Fibroblast of skin of scalp (primary cell): ENCODE measurements at places on chromosomes 1 and 21.

- no peak for DNase-seq
Observed at GRCh38 chr1:95535614-95536013, 301.6 kb downstream of the RWDD3 start.

DNA sequence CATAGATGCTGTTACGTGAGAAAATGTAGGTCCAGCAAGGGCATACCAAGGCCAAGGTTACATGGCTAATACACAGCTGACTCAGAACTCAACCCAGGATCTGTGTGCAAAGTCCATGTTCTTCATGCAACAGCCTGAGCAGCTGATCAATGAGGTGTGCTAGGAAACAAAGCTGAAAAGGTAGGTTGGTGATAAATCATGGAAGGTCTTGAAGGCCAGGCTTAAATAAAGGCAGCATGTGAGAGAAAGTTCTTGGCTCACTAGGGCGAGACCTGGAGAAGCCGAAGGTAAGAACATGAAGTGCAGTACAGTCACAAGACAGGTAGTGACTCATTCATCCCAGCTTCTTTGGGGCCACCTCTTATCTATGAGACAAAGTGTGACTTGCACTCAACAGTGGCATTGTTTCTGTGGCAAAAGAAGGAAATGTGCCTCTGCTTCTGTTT is 33.4 kb downstream of the TLR5 start:
- DNase-seq: no peak

DNA sequence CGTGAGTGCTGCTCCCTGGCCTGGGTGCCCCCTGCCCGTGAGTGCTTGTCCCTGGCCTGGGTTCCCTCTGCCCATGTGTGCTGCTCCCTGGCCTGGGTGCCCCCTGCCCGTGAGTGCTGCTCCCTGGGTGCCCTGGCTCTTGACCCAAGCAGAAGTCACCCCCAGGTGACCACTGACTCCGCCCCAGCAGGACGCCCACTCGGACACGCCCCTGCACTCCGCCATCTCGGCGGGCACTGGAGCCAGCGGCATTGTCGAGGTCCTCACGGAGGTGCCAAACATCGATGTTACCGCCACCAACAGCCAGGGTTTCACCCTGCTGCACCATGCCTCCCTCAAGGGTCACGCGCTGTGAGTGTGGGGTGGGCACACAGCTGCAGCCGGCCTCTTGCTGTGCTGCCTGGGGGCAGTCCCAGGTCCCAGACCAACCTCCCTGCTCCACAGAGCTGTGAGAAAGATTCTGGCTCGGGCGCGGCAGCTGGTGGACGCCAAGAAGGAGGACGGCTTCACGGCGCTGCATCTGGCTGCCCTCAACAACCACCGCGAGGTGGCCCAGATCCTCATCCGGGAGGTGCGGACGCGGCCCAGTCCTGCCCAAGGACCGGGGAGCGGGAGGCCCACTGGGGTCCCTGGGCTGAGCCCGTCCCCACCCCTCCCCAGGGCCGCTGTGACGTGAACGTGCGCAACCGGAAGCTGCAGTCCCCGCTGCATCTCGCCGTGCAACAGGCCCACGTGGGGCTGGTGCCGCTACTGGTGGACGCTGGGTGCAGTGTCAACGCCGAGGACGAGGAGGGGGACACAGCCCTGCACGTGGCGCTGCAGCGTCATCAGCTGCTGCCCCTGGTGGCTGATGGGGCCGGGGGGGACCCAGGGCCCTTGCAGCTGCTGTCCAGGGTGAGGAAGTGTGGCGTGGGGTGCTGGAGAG is 3.9 kb upstream of the MMP23B start:
- no peak for DNase-seq

GRCh38 chr1:228405979-228406228 is 731 bp downstream of the TRIM11 start:
- DNase-seq: no peak

- DNase-seq: no peak
Observed at GRCh38 chr21:32144851-32145250, 134.0 kb downstream of the MIS18A start.

DNA sequence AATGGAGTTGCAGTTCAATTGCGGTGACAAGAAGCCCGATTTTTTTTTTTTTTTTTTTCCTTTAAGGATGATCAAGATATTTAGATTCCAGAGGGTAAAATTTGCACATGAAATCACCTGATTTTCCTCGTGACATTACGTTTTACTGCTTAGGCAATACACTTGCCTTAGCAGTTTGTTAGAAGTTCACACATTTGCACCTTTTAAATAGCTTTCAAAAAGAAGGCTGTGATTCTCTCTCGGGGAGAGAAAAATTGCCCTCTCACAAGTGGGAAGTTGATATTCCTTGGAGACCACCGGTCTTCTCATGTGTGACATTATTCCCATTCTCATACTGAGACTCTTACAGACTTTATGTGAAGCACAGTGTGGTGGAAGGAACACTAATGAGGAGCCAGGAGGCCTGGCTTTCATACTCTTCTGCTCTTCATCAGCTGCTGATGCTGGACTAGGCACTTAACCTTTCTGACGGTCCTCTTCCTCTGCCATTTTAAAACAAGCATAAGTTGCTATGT is 69.8 kb upstream of the HSPA13 start:
- no peak for DNase-seq

- DNase-seq: no peak
Observed at GRCh38 chr1:19013826-19014548, 57.5 kb upstream of the IFFO2 start.

GRCh38 chr1:235090406-235091069 is 38.1 kb downstream of the TOMM20 start:
- DNase-seq: peak; percentile 77

DNA sequence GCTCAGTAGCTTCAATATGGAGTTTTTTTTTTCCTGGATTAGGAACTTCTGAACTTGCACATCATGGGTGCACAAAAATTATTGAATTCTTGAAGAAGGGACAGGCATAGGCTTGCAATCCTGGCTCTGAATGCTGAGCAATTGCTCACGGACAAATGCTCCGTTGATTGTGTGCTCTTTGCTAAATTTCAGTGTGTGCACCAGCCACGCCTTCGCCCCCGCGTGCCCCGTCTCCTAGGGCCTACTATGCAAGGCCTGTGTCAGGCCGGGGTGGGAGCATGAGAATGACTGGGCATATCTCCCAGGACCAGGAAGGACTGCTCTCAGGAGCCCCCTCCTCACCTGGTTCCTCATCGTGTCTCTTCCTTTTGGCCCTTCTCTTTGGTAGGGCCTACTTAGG is 17.4 kb downstream of the IL6R start:
- DNase-seq: no peak

- DNase-seq: no peak
Observed at GRCh38 chr1:108071601-108072000, 106.6 kb upstream of the VAV3 start.

DNA sequence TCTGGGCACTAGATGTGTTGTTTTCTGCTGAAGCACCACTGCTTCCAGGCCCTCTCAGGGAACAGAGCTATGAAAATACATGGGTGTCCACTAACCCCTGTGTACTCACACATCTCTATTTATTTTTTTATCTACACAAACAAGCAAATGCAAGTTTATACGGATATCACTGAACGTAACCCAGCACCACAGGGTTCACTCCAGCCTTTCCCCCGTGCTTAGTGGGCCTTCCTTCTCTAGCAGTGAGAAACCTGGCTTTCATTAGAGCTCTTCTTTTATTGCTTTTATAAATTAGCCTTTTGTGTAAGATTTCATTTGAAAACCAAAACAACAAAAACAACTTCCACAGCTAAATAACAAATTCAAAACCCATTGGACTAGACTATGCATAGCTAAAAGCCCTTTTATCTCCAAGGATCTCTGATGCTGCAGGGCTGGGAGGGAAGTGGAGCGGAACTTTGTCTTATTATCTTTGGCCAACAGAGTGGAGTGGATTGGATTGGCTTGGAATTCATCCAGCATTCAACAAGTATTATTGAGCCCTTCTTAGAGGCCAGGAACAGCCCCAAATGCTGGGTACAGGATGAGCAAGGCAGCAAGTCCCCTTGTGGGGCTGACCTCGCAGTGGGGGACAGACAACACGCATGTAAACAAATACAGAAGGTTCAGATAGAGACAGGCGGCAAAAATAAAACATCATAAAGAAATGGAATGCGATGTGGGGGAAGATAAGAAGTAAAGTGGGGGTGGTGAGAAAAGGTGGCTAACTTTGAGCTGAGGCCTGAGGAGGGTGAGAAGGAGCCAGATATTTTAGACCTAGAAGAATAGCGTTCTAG is 371.8 kb upstream of the POU3F1 start:
- DNase-seq: no peak

DNA sequence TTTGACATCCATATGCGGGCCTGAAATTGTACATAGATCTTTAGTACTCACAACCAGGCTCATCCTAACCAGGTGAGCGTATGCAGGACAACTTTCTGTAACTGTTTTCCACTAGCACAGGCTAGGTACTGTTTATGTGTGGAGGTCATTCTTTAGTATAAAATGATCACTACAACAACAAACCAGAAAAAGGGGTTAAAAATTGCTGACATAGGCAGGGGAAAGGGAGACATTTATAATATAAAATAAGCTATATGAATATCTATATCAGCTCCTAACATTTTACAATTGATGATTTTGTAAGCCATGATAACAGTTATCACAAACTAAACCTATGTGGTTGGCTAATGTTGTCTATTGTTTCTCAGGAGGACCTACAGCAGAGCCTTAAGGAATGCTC is 37.6 kb downstream of the RGS5 start:
- no peak for DNase-seq

GRCh38 chr1:32144033-32144432 is 35.4 kb upstream of the TXLNA start:
- no peak for DNase-seq

- no peak for DNase-seq
Observed at GRCh38 chr1:169090308-169090899, 16.1 kb upstream of the ATP1B1 start.

- DNase-seq: no peak
Observed at GRCh38 chr1:44616284-44616990, 57.8 kb downstream of the TMEM53 start.

DNA sequence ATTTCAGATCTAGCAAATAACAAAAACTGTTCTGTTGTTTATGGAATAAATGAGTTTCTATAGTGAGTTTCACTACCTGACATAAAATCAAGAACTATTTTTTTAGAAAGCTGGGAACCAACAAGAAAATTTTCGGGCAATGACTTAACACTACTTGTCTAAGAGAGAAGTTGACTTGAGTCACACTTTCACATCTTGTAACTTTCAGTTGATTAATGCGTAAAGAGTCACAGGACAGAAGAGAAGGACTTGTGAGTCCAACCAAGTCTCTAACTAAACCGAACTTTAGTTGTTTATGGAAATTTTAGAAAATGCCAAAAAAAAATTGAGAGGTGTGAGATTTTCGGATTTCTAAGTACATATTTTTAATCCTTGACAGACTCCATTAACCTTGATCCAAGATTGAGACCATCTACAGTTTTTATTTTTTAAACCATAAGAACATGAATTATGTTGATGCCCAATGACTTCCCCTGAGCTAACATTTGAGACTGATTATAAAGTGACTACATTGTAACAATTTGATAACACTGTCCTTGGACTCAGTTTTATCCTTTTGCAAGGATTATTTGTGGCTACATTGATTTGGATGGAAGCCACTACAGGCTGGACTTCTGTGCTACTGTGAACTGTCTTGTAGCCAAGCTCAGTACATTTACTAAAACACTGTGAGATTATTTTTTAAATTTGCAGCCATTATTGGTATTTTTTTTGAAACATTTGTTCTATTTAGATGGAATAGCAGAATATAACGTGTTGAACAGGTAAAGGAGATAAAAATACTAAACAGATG is 284.0 kb downstream of the PTPRC start:
- DNase-seq: no peak

- peak; percentile 2 for DNase-seq
Observed at GRCh38 chr1:23868557-23869016, 497 bp upstream of the FUCA1 start.

- DNase-seq: peak; percentile 67
Observed at GRCh38 chr21:29546071-29546470, 247.3 kb downstream of the BACH1 start.

DNA sequence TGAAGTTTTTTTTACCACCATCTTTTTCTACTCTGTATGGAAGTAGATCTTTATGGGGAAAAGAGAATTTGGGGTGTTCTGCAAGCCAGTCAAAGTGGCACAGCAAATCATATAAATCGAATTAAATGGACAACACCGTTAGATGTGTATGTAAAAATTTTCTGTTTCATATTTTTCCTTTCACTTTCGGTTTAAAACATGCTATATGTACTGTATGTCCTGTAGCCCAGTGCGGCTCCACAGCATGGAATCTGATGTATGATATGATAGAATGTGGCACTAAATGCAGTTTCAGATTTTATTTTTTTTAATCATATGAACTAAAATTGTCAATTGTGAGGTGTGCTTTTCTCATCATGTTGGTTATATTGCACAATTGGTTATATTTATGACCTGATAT is 32.9 kb downstream of the RAB4A start:
- DNase-seq: no peak

GRCh38 chr1:225597926-225598575 is 54.9 kb downstream of the ENAH start:
- peak; percentile 40 for DNase-seq

GRCh38 chr21:42475036-42475435 is 21.0 kb downstream of the RSPH1 start:
- no peak for DNase-seq

DNA sequence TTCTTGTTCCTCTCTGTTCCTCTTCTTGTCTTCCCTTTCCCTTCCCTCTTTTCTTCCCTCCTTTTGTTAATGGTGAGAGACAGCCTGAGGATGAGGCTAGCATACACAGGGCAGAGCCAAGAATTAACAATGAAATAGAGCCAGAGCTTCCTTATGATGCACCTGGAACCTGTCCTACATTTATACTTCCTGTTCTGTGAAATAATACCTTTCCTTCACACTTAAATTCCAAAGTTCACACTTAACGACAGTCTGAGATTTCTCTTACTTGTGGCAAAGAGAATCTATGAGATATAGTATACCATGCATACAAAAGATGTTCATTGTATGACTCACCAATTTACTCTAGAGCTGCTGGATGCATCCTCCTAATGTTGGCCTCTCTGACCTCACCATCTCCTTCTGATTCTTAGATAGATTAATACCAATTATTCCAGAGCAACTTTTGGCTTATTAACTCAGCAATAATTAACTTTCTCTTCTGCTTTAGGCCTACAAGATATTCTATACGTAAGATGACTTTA is 30.8 kb upstream of the TSNAX start:
- DNase-seq: no peak

DNA sequence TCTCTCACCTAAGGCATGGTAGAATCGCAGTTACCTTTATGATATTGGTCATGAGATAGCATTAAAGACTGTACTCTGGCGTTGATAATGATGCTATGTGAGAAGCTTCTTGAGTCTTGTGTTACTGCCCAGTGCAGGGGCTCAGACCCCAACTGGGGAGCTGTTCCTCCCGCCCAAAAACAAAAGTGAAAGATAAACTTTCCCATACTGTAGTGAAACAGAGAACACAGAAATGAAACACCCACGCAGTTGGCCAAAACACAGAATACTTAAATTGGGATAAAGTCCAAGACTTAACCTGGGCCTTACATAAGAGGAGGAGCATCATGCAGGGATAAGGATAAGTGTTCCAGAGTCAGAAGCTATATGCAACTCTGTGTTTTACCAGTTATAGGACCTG is 130.6 kb downstream of the HHIPL2 start:
- no peak for DNase-seq
